Breast epithelium (tissue), 4 donors: ENCODE measurements at places on chromosomes 6 and 20. TPM values are rescaled to one million over a fixed set of nuclear protein-coding genes. Genes with fewer than 3 reads are reported as not detected.

DNA sequence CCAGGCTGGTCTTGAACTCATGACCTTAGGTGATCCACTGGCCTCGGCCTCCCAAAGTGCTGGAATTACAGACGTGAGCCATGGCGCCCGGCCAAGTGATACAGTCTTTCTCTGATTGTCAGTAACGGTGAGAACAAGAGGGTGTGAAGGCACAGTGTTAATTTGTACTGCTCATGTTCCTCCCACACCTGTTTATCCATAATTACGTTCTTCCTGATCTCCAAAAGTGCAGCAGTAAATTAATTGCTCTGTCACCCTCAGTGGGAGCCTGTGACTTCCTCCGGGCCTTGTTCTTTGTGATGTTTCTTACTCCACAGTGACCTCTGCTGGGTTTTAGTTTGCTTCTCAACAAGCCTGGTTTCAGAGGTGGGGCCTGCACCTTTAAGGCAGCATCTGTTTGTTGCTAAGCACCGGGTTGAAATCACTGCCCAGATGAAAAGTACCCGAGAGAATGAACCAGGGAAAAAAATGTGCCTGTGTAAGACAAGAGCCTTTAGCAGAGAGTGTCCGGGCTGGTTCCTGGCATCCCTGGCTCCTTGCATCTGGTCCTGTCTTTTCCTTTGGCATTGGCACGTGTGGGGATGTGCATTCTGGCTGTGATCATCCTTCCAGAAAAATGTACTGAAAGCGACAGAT is 89.1 kb upstream of the CLDN20 start:
- peaks cover 4% of the 10 kb centered on the region for H3K4me1 ChIP-seq
- peak; percentile 37 for DNase-seq
- no peaks in the 10 kb centered on the region for H3K27me3 ChIP-seq
- no peak overlapping the region for H3K27ac ChIP-seq

DNA sequence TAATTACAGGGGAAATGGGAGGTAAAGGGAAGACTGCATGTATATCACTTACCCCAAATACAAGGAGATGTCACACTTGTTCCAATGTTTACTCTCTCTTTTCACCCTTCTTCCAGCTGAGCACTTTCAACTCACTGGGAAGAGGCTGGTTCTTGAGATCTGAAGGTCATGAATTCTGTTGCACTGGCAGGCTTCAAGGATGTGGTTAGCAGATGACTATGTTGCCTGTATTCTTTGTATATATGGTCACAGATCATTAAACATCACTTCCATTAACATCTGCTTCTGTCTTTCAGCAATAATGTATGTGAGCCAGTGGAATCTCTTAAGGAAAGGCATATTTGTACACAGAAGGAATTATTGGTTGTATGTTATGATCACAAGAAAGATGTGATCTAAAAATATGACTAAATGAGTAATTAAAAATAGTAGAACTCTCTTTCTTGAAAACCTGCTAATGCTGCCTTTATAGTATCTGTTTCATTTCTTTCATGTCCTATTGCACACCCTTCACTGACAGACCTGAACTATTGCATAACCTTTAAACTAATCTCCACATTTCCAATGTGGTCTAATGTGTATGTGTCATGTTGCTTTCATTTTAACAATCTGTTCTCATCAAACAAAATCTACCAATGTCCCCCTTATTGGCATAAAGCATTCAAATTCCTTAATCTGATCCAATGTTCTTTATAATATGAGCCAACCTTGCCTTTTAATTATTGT is 131.4 kb upstream of the EPHA7 start:
- no peaks in the 10 kb centered on the region for H3K27me3 ChIP-seq
- no peak overlapping the region for H3K4me3 ChIP-seq
- no peak for DNase-seq
- H3K36me3 ChIP-seq = no peaks in the 10 kb centered on the region

- H3K27me3 ChIP-seq = no peaks in the 10 kb centered on the region
- H3K4me3 ChIP-seq = no peak overlapping the region
- no peaks in the 10 kb centered on the region for H3K4me1 ChIP-seq
These were observed 11.6 kb upstream of the MOXD1 start for GRCh38 chr6:132412656-132413498.

DNA sequence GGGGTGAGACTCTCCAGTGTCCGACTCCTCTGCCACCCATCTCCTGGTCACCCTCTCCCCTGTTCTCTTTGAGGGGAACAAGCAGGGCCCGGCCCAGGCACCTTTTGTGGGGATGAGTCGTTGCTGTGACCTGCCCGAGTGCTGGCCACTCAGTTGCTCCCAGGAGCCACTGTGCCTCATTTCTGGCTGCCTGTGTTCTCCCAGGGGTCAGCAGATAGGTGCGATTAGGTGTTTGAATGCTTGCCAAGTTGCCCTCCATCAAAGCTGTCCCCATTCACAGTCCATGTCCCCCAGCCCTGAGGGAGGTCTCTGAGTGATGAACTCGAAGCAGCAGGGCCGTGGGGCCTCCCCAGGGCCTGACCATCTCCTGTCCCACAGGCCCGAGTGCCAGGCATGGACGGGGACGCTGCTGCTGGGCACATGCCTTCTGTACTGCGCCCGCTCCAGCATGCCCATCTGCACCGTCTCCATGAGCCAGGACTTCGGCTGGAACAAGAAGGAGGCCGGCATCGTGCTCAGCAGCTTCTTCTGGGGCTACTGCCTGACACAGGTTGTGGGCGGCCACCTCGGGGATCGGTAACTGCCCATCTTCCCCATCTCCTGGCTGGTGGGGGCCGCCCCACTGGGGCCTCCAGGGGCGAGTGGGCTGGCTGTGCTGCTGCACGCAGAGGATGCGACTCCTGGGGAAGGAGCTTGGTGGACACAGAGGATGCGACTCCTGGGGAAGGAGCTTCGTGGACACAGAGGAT is 4.1 kb downstream of the SLC17A9 start:
- H3K4me1 ChIP-seq = no peaks in the 10 kb centered on the region
- no peaks in the 10 kb centered on the region for H3K36me3 ChIP-seq
- H3K4me3 ChIP-seq = no peak overlapping the region
- H3K27ac ChIP-seq = no peak overlapping the region
- no peaks in the 10 kb centered on the region for H3K27me3 ChIP-seq

Gene CALHM4
- not detected for total RNA-seq

- H3K27ac ChIP-seq = no peak overlapping the region
- H3K27me3 ChIP-seq = no peaks in the 10 kb centered on the region
- no peaks in the 10 kb centered on the region for H3K4me1 ChIP-seq
These were observed 84.5 kb downstream of the SGK1 start for GRCh38 chr6:134233180-134233955.

Gene WASF1
- total RNA-seq = 11.4 TPM

DNA sequence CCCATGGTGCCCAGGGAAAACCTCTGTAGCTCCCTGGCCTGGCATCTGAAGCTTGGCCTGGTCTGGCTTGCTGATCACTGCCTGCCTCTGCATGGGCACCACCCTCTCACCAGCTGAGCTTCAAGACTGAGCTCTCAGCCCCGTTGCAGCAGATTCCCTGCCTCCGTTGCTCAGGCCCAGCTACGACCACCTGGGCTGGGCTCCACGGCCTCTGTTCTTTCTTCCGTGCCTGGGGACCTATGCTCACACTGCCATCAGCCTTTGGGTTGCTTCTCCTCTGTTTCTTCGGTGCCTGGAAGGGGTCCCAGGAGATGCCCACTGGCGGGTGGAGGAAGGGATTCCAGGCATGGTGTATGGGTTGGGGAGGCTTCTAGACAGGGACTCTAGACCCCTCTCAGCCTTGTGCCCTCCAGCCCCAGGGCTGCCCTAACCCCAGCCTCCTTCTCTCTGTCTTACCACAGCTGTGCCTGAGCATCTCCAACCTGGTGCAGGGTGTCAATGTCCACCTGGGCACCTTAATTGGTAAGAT is 9.1 kb downstream of the BPIFB2 start:
- H3K27me3 ChIP-seq = no peaks in the 10 kb centered on the region
- DNase-seq = no peak
- no peak overlapping the region for H3K27ac ChIP-seq
- no peak overlapping the region for H3K4me3 ChIP-seq
- no peaks in the 10 kb centered on the region for H3K36me3 ChIP-seq

DNA sequence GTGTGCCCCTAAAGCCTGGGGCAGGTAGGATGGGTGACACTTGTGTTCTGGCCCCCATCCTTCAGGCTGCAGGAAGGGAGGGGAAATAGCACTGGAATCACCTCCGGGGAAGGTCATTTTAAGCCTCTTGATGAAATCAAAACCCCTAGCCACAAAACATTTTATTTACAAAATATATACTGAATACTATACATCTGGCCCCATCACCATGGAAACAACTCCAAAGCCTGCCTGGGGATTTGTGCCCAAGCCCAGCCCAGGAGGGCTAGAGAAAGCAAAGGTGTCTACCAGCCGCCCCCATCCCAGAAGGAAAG is 2.6 kb downstream of the SMIM29 start:
- DNase-seq = no peak
- H3K36me3 ChIP-seq = no peaks in the 10 kb centered on the region
- peaks cover 15% of the 10 kb centered on the region for H3K4me1 ChIP-seq
- H3K27me3 ChIP-seq = no peaks in the 10 kb centered on the region
- H3K4me3 ChIP-seq = no peak overlapping the region

DNA sequence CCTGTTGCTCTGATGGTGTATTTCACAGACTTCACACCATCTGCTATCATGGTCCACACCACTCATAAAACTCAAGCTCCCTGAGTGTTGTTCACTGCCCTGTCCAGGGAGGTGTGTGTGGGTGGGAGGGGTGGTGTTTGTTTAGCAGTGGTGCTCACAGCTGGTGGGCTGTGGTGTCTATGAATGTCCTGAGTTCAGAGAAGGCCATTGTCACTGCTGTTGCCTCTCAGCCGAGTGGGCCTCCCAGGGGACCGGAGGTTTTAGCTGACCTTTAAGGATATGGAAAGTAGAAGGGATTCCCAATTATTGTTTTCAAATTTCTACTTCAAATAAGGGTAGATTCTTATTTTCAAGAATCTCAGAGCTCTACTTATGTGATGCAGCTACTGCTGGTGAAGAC is 45.6 kb downstream of the DTD1 start:
- no peak overlapping the region for H3K4me3 ChIP-seq
- H3K4me1 ChIP-seq = no peaks in the 10 kb centered on the region
- H3K27ac ChIP-seq = no peak overlapping the region
- H3K27me3 ChIP-seq = no peaks in the 10 kb centered on the region
- no peak for DNase-seq

Gene SAPCD1
- total RNA-seq = 2.0 TPM

DNA sequence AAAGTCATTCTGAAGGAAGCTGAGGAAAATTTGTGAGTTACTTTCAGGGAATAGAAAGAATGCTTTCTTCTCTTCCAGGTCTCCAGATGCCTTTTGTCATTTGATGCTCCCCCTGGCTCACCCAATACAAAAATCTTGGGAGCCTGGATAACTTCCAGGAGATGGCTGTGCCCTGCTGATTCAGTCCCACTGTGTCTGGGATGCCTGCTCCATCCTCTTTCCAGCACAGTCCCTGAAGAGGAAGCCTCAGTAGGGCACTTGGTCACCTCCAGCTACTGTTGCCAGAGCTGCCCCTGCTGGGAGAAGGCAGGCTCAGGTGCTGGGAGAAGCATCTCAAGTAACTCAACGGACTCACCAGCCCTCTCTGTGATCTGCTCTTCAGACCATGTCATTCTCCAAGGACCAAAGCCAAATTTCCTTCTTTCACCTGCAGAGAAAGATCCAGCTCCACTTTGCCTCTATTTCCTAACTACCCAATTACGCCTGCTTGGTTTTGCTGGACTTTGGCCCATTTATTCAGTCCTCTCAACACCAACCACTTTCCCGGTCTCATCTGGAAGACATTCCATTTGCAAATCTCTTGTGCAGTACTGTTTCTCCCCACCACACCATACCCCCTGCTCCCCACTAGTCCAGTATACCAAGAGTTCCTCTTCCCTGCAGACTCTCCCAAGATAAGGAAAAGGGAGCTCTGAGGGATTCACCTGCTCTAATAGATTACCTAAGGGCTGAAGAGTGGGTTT is 53.3 kb downstream of the SLC23A2 start:
- no peak overlapping the region for H3K4me3 ChIP-seq
- H3K27me3 ChIP-seq = no peaks in the 10 kb centered on the region
- no peak for DNase-seq
- no peaks in the 10 kb centered on the region for H3K36me3 ChIP-seq

Gene TCF21
- 1.0 TPM for total RNA-seq

- no peak overlapping the region for H3K4me3 ChIP-seq
- H3K27me3 ChIP-seq = no peaks in the 10 kb centered on the region
- no peaks in the 10 kb centered on the region for H3K4me1 ChIP-seq
These were observed 333.3 kb upstream of the CNR1 start for GRCh38 chr6:88499436-88499835.

Gene DYNLT2
- 2.3 TPM for total RNA-seq

GRCh38 chr20:39170896-39171463 is 208.8 kb downstream of the DHX35 start:
- H3K27ac ChIP-seq = no peak overlapping the region
- no peaks in the 10 kb centered on the region for H3K36me3 ChIP-seq
- no peaks in the 10 kb centered on the region for H3K27me3 ChIP-seq
- no peak for DNase-seq
- no peaks in the 10 kb centered on the region for H3K4me1 ChIP-seq

DNA sequence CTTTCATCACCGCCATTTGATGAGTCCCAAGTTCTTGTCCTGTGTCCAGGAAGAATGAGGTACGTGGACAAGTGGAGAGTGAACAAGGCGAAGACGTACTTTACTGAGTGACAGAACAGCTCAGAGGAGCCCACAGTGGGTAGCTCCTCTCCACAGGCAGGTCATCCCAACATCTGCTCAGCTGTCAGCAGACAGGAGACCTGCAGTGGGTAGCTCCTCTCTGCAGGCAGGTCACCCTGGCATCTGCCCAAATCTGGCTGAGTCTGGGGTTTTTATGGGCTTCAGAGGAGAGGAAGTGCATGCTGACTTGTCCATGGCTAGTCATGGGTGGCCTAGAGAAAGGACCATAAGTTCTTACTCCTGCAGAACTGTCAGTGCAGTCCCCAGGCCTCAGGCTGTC is 32.7 kb upstream of the PDYN start:
- no peaks in the 10 kb centered on the region for H3K4me1 ChIP-seq
- DNase-seq = no peak
- H3K36me3 ChIP-seq = no peaks in the 10 kb centered on the region
- H3K27me3 ChIP-seq = no peaks in the 10 kb centered on the region
- H3K27ac ChIP-seq = no peak overlapping the region

Gene COL10A1
- not detected for total RNA-seq

GRCh38 chr20:17868700-17869231 is 99.8 kb downstream of the SNX5 start:
- no peaks in the 10 kb centered on the region for H3K4me1 ChIP-seq
- no peak for DNase-seq
- no peak overlapping the region for H3K4me3 ChIP-seq
- no peak overlapping the region for H3K27ac ChIP-seq

Gene SLC2A10
- 26.9 TPM for total RNA-seq

DNA sequence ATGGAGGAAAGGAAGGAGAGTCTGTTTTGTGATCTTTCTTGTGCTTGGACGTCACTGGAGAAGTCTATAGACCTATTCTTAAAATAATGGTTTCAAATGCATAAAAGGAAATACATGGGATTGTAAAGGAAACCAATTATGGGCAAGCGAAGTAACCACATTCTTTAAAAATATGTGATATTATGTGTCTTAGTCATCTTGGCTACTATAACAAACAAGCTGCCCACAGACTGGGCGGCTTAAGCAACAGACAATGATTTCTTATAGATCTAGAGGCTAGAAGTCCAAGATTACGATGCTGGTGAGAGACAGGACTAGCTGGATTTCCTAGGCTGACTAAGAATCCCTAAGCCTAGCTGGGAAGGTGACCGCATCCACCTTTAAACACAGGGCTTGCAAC is 49.4 kb upstream of the CD83 start:
- H3K27me3 ChIP-seq = no peaks in the 10 kb centered on the region
- H3K27ac ChIP-seq = no peak overlapping the region
- no peaks in the 10 kb centered on the region for H3K4me1 ChIP-seq
- DNase-seq = no peak
- no peak overlapping the region for H3K4me3 ChIP-seq

Gene TMC2
- 0.33 TPM for total RNA-seq

Gene BANF2
- total RNA-seq = not detected

GRCh38 chr6:45665859-45666258 is 288.1 kb upstream of the SUPT3H start:
- no peak overlapping the region for H3K4me3 ChIP-seq
- no peaks in the 10 kb centered on the region for H3K4me1 ChIP-seq
- H3K36me3 ChIP-seq = no peaks in the 10 kb centered on the region
- H3K27me3 ChIP-seq = no peaks in the 10 kb centered on the region
